Activated CD4-positive, alpha-beta T cell treated with anti-CD3 and anti-CD28 coated beads, Interleukin-2, Interleukin-4, amounts not matched to agents 100 ng/mL and 50 ng/mL, durations not matched to agents 16 hours and 8 hours (primary cell): ENCODE measurements at places on chromosomes 3 and 15.

DNA sequence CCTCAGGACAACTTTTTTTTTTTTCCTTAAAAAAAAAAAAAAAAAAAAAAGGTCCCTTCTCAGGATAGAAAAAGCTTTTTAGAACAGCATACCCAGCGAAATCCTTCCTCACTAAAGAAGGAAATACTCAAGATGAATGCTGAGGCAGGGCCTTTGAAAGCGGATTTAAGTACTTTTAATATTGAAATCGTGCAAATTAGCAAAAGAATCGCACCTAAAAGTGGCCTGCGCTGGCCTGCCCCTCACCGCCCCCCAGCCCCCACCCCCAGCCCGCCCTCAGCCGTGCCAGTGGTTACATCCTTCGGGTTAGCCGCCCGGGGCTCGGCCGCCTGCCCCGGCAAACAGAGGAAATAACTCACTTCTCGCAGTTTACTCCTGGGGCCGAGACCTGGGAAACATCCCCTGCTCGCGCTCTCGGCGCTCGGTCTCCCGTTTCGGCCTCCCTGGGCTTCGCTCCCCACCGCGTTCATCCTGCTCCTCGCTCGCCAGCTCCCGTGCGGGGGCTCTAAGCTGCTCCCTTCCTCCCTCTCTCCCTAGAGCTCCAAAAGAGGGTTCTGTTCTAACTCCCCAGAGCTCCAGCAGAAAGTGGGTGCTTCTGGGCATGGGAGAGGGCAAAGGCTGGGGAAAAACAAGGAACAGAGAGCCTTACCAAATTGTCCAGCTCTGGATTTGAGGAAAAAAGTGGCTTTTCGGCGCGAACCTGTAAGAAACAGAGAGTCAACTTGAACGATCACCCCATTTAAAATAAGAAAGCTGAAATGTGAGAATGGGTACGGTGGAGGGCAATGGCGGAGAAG is 5.2 kb downstream of the MEIS2 start:
- no peak for DNase-seq

DNA sequence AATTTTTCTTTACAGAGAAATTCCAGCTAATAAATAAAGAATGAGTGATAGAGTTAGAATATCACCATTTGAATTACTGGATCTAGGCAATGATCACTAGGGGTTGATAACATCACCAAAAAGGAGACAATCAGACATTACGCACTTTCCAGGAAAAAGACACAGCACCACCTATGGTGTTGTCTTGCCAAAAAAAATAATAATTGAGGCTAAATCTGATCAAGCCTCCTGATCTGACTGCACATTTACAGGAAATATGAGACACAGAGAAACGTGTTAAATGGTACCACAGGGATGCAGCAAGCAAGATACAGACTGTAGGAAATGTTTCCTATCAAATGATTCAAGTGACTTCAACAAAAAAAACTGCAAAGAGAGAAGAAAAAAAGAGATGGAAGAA is 92.8 kb downstream of the EOMES start:
- DNase-seq = peak; percentile 78

GRCh38 chr15:39918688-39919385 is 1.2 kb downstream of the GPR176 start:
- no peak for DNase-seq

- no peak for DNase-seq
Measured at GRCh38 chr15:67953299-67953698, 100.8 kb upstream of the PIAS1 start.

- DNase-seq = no peak
Measured at GRCh38 chr3:45640724-45641361, 46.3 kb downstream of the LIMD1 start.

DNA sequence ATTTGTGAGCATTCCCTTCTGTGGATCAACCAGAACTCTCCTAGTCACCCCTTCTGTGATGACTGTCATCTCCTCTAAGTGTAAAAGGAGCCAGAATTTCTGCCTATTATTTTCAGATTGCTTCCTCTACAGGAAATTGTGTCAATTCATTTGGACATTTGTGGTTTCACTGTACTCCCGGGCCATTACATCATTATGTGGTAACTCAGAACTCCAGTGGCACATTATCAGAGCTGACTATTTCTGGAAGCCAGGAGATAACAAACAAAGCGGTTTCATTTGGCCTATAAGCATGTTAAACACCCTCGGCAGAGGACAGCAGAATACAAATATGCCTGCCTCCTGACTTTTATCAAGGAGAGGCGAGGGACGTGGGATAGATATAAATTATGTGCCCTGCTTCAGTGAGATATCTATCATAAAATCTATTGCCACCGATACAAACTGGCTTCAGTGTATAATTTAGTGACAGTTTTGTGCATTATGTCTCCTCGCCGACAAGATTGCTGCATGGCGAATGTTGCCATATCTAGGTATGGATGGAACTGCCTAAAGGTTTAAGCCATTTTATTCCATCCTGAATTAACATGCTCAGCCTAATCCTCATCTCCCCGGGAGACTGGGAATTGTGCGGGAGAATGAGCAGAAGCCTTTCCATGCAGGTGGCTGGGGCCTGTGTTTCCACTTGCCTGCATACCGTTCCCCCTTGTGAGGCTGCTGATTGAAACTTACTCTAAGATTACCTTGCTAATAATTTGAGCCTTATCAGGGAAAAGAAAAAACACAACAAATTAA is 193.4 kb upstream of the SEMA6D start:
- no peak for DNase-seq

- no peak for DNase-seq
Measured at GRCh38 chr3:81459733-81460132, 301.7 kb downstream of the GBE1 start.

GRCh38 chr3:184807549-184807948 is 4.4 kb upstream of the VPS8 start:
- no peak for DNase-seq

DNA sequence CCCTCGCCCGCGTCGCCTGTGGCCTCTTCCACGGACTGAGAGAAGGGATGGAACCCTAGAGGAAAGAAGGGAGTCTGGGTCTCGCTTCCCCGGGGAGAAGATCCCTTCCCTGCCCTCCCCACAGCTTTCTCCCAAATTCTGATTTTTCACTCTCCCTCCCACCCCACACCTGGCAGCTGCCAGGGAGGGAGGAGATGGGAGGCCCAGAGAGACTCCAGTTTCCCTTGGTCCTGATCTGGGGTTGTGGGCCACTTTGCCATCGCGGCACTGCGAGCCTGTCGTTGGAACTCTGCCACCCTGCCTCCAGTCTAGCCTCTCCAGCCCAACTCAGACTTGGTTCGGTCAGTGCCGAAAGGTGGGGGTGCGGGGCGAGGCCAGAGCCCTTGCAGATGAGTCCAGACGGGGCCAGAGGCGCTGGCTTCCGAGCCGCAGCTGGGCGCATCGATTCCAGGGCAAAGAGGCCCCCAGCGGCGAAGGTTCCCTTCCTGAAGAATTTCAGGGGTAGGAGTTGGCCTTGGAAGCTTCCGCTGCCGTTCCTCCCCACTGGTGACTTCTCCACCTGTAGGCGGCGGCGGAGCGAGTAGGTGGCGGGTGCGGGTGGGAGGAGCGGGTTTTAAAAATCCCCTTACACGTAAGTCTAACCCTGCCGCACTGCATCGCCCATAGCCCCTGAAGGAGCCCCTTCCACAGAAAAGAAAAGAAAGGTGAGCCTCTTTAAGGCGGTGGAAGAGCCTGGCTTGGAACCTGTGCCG is 5.2 kb downstream of the WNT5A start:
- DNase-seq = no peak

DNA sequence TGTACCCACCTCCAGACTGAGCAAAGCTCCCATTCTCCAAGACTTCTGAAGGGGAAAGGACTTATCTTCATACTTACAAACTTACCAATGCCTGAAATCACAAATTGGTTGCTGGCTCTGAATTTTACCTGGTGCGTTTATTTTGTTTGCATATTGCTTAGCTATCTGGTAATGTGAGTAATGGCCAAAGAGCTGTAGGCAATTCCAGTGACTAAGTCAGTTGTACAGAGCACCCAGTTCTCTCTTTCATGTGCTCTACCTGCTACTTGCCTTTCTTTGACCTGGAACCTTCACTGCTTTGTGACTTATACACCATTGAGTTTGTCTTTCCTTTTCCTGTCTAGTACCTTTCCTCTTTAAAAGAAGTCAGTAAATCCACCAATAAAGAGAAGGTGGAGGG is 755.9 kb upstream of the LMCD1 start:
- DNase-seq = no peak

GRCh38 chr15:75809986-75810750 is 33.1 kb upstream of the UBE2Q2 start:
- peak; percentile 21 for DNase-seq

GRCh38 chr15:27017168-27017809 is 46.3 kb downstream of the GABRG3 start:
- DNase-seq = peak; percentile 64

GRCh38 chr3:191347228-191347627 is 16.9 kb upstream of the UTS2B start:
- DNase-seq = no peak

DNA sequence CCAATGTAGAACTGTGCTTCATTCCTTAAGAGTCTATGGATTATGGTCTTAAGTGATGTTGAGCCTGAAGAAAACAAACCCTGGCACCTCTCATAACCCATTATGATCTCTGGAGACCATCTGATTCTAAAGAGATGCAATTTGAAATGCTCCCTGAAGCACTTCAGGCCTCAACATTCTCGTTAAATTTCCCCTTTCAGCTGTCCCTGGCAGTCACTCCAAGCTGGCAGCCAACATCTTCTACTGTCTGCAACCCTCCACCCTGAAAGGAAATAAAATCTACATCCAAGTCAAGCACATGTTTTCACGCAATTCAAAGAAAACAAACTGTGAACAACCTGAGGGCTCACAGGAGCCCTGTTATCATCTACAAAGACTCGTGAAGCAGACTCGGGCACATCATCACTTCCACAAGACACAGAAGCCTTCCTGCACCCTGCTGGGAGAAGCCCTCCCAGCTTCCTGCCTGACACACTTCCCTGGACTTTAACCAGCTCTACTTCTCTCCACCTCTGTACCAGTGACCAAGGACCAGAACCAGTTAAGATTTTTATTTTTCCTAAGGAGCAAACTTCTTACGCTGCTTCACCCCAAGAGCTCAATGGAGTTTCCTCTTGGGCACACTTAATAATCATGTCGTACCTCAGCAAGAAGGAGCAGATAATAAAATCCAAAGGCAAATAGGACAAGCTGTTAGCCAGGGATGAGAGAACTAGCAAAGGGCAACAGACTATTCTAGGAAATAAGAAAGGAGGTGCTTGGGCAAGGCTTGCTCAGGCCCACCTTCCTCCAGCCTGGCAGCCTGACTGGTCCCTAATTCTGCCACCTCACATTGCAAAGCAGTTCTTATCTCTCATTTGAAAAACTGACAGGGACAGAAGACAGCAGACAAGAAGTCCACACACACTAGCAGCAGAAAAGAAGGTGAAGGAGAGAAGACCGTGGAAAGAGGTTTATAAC is 67.1 kb downstream of the MAGI1 start:
- no peak for DNase-seq

DNA sequence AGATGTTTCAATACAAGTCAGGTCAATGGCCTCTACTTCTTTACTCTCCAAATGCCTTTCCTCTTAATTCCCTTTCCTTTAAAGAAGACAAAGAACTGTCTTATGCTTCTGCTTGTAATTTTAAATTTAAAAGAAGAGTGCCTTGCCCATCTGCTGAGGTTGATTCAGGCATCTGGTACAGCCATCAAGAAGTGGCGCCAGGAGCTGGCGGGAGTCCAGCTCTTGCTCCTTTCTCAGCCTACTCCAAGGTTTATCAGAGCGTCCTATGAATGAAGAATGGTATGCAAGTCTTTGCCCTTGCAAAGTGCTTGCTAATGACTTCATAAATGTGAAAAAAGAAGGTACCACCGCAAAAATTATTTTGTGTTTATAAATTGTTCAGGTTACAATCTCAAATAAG is 294.6 kb upstream of the TGFBR2 start:
- no peak for DNase-seq

DNA sequence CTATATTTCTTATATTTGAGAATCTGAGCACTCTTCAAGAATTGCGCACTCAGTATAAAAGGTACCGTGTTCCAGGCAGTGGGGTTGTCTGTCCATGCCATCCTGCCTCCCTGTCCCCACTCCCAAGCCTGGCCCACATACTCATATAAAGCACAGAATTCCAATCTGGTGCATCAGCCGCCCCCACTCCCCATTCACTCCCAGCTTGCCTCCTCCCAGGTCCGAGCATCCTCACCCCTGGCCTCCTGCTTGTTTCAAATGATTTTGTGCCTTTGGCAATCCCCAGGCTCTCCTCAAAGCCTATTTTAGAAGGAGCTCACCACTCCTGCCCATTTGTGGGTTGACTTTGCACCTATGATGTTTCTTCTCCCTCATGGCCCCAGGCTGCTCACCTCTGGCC is 22.2 kb upstream of the IGF1R start:
- DNase-seq = no peak

DNA sequence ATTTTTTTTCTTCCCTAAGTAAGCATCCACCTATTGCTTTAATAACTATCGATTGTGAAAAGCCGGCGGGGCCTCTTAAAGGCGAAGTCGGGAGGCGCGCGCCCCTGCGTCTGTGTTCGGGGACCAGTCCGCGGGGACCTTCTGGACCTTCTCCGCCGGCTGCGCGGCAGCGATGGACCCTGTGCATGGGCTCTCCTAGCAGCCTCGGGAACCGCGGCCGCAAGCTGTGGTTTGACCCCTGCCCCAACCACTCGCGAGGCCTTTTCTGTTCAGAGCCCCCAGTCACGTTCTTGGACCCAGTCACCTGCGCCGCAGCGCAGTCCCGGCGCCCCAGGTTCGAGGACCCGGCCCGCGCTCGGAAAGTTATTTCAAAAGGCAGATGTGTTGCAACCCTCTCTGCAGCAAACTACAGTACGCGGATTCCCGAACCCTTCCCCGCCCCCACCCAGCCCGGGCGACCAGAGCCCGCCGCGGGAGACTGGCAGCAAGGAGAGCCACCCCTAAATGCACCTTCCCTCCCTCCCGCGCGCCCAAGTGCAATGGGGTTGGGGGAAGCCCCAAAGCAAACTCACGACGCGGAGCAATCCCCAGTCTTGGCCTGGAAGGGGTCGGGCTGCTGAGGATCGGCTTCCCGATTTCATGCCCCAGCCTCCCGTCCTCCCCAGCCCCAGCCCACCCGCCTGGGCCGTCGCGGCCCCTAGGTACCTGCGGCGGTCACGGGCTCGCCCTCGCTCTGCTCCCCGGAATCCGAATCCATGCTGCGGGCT is 684 bp downstream of the TNFAIP8L3 start:
- DNase-seq = no peak

- DNase-seq = no peak
Measured at GRCh38 chr3:194469977-194470376, 16.8 kb downstream of the ATP13A3 start.

- DNase-seq = no peak
Measured at GRCh38 chr3:12980596-12981290, 92.5 kb downstream of the IQSEC1 start.

DNA sequence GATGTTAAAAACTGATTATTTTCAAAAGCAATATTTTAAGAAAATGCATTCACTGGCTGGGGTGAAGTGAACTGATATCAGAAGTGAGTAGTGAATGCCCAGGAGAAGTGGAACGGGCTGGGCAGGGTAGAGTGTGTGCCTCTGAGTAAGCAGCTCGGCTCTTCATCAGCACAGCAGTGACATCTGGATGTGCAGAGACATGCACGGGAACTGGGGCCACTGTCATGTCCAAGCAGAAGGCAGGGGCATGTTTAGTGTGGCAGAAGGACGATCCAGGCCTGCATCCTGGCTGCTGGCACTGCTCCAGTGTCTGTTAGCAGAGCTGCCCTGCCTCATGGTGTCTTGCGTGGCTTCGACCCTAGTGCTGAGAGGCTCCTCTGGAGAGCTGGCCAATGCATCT is 305.6 kb upstream of the LRRFIP2 start:
- DNase-seq = no peak
